ENCODE measurements at places on chromosomes 1 and 21.

- no peak for DNase-seq
Observed at GRCh38 chr1:29032841-29033240, 90.9 kb downstream of the TMEM200B start.

DNA sequence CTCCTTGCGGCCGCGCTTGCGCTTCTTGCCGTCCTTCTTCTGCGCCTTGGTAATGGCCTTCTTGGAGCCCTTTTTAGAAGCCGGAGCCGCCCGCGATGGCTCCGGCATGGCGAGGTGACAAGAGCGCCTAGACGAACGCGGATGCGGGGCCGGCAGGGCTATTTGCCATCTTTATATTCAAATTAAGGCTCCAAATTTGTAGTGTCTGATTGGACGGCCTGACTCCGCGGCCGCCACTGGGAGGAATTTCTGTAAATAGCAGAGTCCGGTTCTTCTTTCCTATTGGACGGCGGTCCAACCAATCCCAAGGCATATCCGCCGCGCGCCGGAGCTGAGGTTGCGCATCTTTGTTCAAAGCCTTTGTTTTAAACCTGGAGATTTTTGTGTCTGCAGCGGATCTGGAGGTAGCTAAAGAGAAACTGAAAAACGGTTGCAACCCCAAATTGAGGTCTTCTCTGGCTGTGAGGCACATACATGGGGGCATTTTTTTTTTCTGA, 22.6 kb upstream of the RNF187 start:
- peak; percentile 89 for DNase-seq

DNA sequence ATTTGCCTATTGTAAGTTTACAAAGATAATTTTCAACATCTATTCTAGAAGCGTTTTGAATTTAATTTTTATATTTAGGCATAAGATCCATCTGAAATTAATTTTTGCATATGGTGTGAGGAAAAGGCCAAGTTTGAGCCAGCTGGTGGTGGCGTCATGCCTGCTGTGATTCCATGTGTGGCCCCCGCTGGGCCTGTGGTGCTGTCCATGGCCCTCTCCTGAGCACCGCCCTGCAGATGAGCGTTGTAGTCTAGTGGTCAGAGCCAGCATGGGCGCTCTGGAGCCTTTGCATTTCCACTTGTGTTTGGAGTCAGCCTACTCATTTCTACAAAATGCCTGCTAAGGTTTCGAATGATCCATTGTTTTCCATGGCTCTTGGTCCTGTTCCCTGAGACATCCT, 22.7 kb downstream of the PRSS38 start:
- no peak for DNase-seq

DNA sequence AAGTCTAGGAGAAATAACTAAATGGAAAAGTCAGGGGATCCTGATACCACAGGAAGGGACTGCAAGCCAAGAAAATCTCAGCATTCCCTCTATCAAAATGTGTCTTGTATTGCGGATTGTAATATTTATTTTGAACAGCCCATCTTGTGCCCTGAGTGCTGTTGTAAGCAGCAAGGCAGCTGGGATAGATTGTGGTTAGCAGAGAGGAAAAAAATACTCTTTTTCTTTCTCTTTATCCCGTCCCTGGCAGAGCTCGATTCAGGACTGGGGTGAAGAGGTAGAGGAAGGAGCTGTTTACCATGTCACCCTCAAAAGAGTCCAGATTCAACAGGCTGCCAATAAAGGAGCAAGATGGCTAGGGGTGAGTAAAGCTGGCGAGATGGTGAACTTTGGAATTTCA, 1.2 kb downstream of the RGL1 start:
- DNase-seq: no peak

GRCh38 chr1:47330212-47330611, 3.4 kb upstream of the CMPK1 start:
- DNase-seq: no peak

DNA sequence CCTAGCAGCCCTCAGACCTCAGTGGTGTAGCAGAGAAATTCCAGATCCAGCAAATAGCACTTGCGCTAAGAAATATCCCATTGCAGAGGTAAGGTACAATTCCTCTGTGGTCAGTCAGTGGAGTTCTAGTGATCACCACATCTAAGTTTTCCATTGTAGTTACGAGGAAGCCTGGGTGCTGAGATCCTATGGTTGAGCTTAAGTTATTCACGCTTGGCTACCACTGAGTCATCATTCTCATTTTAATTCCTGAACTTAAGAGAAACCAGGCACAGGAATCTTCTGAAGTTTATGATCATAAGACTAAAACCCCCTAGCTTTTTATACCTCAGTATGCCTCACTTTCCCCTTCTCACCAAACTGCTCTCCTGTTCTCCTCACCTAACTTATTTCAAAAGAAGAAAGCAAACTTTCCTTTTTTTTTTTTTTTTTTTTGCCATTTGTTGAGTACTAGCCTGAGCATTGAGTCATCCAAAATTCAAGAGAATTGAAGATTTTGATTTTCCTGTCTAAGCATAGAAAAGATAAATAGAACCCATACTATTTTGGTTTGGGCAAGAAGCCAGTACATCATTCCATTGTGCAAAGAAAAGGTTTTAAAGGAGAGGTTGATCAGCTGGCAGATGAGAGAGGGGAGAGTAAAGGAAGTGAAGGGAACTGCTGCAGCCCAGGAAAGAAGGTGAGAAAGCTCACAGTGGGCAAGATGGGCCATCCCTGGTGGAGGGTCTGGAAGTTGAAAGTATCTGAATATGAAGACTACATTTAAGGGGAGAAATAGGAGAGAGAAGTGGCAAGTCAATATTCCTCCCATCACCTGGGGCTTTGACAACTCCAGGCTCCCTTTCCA, 39.9 kb downstream of the SERBP1 start:
- DNase-seq: no peak

- no peak for DNase-seq
Observed at GRCh38 chr21:38660333-38661196, 145.2 kb upstream of the ETS2 start.

GRCh38 chr1:100400404-100400803, 48.1 kb downstream of the CDC14A start:
- no peak for DNase-seq

Measured in H4 (cell line).